ENCODE measurements at places on chromosomes 5 and 9. TPM values are rescaled to one million over a fixed set of nuclear protein-coding genes. Genes with fewer than 3 reads are reported as not detected.

The MLANA gene
- total RNA-seq, result 12.1 TPM

The KCNMB1 gene
- 0.12 TPM for total RNA-seq

The SAP30L gene
- total RNA-seq, result 43.7 TPM

The MEGF10 gene
- total RNA-seq, result 13.3 TPM

The STPG3 gene
- total RNA-seq, result 0.31 TPM

The SOWAHA gene
- 4.4 TPM for total RNA-seq

The IL4 gene
- total RNA-seq, result not detected

The ESM1 gene
- 0.17 TPM for total RNA-seq

Measured in type B pancreatic cell (in vitro differentiated cells).